ENCODE measurements at places on chromosomes 1 and 21.

- no peak for DNase-seq
Observed at GRCh38 chr21:44984792-44985440, 45.1 kb downstream of the SLX9 start.

GRCh38 chr1:160578175-160578524 is 1.1 kb downstream of the CD84 start:
- no peak for DNase-seq

- no peak for DNase-seq
Observed at GRCh38 chr1:61812916-61813315, 70.6 kb downstream of the PATJ start.

GRCh38 chr1:216194721-216195120 is 228.5 kb downstream of the USH2A start:
- no peak for DNase-seq

DNA sequence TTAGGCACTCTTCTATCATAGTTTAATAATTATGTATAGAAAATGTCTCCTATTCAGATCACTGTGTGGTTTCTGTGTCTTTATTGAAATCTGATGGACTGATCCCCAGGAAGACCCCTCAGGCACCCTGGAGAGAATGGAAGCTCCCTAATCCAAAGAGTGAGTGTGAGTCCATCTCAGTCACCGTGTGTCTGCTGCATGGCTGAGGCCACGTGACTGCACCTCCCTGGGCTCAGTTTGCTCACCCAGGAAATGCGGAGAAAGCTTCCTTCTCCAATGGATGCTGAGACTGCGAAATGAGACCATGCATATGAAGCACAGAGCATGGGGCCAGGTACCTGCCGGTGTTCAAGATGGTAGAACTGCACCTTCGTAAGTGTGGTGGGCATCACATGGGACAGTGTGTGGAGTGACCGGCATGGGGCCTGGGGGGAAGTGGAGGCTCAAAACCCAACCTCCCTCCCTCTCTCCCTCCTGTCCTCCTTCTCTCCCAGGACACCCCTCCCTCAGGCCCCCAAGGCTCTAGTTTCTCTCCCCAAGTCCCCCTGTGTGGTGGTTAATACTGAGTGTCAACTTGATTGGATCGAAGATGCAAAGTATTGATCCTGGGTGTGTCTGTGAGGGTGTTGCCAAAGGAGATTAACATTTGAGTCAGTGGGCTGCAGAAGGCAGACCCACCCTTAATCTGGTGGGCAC is 557.5 kb downstream of the PTPRU start:
- no peak for DNase-seq

- no peak for DNase-seq
Observed at GRCh38 chr1:110779636-110780035, 93.3 kb upstream of the CD53 start.

- no peak for DNase-seq
Observed at GRCh38 chr1:207806531-207807325, 54.9 kb downstream of the CD46 start.

- DNase-seq = no peak
Observed at GRCh38 chr1:39103328-39104157, 77.4 kb downstream of the NDUFS5 start.

- no peak for DNase-seq
Observed at GRCh38 chr21:37620401-37620800, 253.8 kb downstream of the DYRK1A start.

- DNase-seq = no peak
Observed at GRCh38 chr1:198597690-198598430, 41.0 kb upstream of the PTPRC start.

DNA sequence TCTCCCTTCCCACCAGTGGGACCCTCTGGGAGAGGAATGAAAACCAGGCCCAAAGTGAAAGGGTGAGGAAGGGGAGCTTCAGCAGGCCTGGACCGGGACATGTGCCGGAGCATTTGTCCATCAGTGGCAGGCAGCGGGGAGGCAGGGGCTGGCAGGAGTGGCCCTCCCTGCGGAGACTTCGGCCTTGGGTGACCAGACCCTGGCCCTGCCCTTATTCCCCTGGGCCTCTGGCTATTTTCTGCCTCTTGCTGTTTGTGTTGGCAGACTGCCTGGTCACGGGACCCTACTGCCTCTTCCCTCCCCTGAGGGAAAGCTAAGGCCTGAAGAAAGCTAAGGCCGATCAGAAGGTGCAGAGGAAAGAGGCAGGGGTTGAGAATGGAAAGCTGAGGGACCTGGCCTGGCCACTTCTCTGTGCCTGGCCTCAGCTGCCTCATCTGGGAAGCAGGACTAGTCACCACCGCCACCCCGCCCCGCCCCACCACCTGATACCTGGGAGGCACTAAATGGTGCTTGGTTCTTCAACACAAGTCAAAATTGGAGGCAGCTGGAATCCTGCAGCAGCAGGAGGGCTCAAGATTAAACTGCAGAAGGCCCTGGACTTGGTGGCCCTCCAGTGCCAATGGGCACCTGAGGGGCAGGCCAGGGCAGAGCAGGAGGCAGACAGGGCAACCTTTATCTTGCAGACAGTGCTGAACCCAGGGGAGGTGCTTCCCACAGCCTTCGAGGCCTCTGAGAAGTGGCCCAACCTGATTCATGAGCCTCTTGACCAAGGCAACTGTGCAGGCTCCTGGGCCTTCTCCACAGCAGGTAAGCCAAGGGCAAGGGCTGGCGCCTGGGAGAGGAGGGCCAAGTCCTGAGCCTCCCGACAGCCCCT is 7.9 kb downstream of the TINAGL1 start:
- no peak for DNase-seq

DNA sequence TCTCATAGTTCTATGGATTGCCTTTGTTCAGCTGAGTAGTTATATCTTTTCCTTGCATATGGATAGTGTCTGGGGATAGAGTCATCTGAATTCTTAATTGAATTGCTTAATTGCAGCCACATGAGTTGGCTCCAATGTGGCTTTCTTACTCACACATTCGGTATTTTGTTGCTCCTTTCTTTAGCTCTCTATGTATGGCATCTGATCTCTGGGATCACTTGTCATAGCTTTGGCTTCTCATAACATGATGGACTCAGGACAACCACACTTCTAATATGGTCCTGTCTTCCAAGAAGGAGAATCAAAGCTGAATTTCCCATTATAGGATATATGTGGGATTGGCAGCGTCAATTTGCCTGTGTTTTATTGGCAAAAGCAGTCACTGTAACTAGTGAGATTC is 716.2 kb downstream of the NCAM2 start:
- DNase-seq = no peak

Measured in stimulated activated CD8-positive, alpha-beta memory T cell treated with anti-CD3 and anti-CD28 coated beads, Interleukin-4, amount 100 ng/mL, for 24 hours (primary cell).